ENCODE measurements at places on chromosomes 11 and 22.
A peak's percentile ranks its signal among the peaks of the same experiment; 100 is the strongest.

DNA sequence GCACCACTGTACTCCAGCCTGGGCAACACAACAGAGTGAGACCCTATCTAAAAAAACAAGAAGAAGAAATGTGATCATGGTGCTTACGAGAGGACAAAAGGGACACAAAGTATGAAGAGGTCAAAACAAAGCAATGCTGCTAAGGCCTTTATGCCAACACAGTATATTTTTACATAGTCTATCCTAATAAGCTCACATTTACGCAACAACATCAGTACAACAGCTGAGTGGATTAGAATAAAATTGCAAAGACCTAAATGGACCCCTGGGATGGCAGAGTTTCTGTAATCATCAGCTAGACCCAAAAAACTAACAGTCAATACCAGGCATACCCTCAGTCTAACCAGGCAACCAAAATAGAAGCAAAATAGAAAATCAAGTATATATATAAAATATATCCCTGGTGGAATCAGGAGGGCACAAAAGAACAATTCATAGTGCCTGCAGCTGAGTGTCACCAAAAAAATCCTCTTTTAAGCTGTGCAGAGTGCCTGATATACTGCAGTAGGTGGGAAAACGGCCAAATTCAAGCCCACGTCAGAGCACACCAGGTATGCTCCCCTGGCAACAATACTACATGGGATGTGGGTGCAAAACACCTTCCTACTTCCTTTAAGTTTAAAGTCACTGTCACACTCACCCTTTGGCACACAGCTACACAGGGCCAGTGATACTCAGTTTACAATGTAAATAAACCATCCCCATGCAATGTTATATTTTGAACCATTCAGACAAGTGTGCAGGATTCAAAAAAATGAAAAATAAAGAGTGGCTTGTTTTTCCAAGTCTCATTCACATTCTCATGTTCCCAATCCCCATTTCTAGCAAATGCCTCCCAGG lies 57.8 kb downstream of the RBFOX2 start:
- DNase-seq = no peak

DNA sequence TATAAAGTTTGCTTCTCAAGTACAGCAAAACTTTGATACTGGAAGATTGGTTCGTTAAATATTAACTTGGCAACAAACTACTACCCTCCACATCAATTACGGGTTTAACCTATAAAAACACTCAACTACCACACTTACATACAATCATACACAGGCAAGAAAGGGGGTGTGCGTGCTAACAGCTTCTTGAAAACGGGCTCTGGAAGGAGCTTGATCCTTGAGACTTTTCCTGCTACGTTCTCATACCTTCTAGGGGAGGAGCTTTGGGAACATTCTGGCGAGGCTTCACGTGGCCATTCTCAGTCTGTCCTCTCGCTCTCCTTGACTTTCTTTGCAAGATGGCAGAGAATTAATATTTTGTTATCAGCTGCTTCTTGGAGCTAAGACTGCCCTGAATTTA lies 6.8 kb upstream of the ESAM start:
- DNase-seq = no peak

GRCh38 chr11:106958517-106959248 lies 59.6 kb downstream of the GUCY1A2 start:
- DNase-seq = no peak

- no peak for DNase-seq
These were observed 27.5 kb downstream of the TPCN2 start for GRCh38 chr11:69076129-69076791.

- DNase-seq = no peak
These were observed 61.5 kb upstream of the POU2AF1 start for GRCh38 chr11:111440416-111441205.

GRCh38 chr11:13163158-13163557 lies 114.4 kb upstream of the BMAL1 start:
- no peak for DNase-seq

GRCh38 chr11:32071811-32072210 lies 19.1 kb upstream of the RCN1 start:
- peak; percentile 42 for DNase-seq

- DNase-seq = no peak
These were observed 27.3 kb upstream of the CREB3L1 start for GRCh38 chr11:46249938-46250744.

DNA sequence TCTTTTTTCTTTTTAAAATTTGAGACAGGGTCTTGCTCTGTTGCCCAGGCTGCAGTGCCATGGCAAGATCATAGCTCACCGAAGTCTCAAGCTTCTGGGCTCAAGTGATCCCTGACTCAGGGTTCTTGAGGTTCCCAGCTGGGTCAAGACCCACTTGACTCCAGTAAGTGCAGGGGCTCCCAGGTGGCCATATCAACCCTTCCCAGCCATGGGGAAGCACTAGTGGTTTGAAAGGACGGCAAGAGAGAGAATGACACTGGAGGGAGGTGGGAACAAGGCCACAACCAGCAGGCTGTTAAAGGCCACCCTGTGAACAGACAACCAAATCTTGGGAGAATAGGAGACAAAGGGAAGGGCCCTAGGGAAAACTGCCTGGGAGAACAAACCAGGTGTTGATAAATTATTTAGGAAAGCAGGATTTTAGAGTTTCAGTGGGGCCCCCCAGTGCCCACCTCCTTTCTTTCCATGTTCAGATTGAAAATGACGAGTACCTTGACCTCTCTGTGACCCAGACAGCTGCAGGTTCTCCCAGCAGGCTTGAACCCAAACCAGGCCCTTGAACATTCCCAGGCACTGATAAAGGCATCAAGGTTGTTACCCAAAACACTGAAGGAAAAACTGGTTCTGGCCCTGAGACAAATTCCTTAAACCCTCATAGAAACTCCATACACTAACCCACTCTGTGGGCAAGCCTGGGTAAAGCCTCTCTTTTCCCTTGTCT lies 28.8 kb downstream of the KLHL22 start:
- no peak for DNase-seq

- DNase-seq = no peak
These were observed 29.3 kb upstream of the MUC5B start for GRCh38 chr11:1193326-1194230.

DNA sequence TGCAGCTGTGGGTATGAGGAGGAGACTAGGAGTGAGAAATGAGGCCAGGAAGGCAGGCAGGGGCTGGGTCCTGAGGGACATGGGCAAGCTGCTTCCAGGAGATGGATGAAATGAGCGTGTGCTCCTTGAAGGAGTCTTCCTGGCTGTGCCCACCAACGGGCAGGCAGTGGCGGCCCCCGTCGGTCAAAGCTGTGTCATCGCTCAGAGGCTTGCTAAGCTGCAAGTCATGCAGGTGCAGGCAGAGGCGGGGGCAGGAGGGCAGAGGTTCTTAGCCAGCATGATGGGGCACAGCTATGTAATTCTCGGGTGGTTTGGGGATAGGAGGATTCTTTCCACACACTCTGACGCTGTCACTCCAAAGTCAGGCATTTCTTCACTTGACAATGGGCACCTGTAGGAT lies 12.5 kb upstream of the PEX26 start:
- no peak for DNase-seq

- no peak for DNase-seq
These were observed 13.8 kb downstream of the PRRG4 start for GRCh38 chr11:32843544-32843943.

Measured in renal pelvis (tissue), 12 donors.